CD4-positive, alpha-beta T cell treated with Interleukin-17A for 4 hours (primary cell): ENCODE measurements at places on chromosomes 7 and 10.

DNA sequence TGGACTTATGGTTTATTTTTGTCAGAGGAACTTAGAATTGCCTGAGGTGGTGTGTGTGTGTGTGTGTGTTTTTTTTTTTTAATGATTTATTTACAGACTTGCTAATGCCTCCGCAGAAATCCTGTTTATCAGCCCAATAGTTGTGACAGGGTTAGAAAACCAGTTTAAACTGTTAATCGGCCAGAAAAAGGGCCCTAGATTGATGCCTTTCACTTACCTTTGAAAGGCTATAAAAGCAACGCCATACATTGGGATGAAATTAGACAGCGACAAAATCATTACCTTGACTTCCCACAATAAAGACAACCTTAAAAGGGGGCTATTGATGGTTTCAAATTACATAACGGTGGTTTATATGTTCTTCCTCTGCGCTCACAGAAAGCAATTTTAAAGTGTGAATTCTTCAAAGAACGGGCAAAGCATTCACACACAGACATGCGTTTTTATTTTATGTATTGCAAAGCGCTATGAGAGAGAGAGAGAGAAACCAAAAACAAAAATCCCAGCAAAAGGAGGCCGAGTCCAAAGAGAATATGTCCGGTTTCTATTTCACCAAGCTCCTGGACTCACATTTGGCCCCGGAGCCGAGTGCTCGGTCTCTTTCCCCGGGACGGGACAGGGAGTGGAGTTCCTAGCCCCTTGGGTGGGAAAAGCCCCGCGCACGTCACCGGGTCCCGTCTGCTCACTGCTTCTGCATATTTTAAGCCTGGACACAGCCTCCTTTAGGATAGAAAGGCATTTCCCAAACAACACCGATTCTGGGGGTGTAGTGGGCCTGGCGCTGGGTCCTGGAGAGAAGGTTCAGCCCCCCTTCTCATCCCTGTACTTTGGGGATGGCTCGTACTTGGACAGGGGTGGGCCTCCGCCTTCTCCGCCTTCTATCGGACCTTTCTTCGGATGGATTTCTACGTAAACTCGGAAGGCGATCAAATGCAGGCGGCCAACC, 26.8 kb upstream of the VAX1 start:
- DNase-seq: no peak

GRCh38 chr7:80536426-80536825, 24.6 kb upstream of the GNAT3 start:
- no peak for DNase-seq

- no peak for DNase-seq
These were observed 76.9 kb downstream of the CYP51A1 start for GRCh38 chr7:92057375-92057774.

DNA sequence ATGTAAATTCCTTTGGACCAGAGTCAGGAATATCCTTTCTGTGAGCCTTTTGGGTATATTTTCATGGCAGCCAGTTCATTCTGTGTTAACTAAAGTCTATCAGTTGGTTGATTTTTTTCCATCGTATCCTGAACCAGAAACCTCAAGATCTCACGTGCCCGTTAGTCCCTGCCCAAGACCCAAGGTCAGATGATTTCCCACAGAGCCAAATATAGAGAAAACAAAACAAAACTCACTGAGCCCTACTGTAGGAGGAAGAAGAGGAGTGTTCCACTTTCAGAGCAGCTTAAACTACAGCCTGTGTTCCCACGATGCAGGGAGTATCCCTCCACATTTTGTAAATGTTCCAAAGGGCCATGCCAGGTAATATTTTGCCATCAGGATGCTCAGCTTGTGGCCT, 96.0 kb upstream of the ADO start:
- DNase-seq: no peak

- DNase-seq: no peak
These were observed 6.4 kb downstream of the WEE2 start for GRCh38 chr7:141714571-141714970.

- DNase-seq: no peak
These were observed 101.2 kb upstream of the ZNF746 start for GRCh38 chr7:149598721-149599308.

DNA sequence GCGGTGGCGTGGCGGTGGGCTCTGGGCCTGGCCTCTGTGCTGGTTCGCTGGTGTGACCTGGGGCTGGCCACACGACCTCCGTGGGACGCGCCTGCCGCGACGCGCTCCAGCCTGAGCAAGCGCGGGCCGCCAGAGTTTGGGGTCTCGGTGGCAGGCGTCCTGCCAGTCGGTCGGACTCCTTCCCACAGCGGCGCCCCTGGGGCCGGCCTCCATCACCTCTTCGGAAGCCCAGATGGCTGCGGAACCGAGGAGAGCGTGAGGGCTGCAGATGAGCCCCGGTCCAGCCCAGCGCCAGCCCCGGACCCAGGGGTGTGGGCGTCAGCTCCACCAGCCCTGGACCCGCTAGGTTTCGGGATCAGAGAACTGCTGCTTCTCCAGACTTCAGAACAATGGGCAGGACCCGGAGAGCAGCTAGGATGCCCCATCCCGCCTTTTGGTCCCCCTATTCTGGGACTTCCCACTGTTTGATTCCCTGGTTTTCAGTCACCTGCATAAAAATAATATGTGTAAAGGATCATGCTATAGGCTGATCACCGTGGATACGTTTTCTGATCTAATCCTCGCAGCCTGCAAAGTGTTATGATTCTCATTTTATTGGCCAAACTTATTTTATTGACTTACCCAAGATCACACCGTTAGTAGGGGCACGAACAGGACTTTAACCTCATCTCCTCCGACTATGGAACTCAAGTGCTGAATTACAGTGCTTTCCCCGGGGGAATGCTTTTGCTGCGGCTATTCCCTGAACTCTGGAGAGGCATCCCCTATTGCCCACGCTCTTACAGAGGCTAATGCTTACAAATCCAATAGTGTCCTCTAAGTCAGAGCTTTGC, 2.8 kb downstream of the CYP26C1 start:
- no peak for DNase-seq

- peak; percentile 22 for DNase-seq
These were observed 1.4 kb downstream of the LANCL2 start for GRCh38 chr7:55366461-55367070.

DNA sequence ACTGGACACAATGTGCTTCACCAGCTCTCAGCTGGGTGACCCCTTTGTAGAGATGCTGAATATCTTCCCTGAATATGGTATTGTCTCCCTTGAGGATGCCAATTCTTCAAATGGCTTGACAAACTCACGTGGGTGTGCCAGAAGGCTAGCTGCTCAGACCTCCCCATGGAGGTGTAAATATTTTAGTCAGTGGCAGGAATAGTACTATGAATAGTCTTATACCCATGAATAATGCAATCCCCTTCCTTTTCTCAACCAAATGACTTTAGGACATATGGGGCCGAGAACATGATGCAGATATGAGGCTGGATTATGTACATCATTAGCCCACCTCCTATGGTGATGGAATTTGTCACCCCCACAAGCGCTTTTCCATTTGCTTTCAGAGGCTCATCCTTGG, 401.8 kb downstream of the ADRA2A start:
- no peak for DNase-seq

DNA sequence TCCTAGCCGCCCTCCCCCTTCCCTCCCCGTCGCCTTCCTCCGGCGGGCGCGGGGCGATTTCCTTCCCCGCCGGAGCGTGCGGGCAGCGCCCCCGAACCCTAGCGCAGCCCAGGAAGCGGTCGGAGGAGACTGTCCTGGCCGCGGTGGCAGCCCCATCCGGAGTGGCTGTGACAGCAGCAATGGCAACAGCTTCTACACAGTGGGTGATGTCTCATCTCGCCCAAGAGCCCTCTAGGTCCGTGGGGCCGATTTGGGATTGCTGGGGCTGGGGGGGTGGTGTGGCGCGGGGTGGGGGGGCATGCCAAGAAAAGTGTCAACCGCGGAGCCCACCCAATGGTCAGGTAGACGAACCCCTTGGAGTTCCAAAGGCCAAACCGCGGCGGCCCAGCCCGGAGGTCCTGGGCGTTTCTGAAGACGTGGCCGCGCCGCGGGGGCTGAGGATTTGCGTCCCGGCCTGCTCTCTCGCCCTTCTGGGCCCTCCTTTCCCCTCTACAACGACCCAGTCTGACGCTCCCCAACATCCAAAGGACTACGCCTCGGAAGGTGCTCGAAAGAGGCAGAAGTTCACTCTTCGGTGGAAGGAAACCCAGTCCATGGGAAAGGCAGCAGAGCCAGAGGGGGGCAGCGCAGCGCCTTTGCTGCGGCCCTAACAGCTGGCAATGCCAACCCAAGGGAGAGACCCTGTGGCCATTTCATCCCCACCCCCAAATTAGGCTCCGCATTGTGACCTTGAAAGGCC, 603 bp upstream of the TWIST1 start:
- DNase-seq: no peak

DNA sequence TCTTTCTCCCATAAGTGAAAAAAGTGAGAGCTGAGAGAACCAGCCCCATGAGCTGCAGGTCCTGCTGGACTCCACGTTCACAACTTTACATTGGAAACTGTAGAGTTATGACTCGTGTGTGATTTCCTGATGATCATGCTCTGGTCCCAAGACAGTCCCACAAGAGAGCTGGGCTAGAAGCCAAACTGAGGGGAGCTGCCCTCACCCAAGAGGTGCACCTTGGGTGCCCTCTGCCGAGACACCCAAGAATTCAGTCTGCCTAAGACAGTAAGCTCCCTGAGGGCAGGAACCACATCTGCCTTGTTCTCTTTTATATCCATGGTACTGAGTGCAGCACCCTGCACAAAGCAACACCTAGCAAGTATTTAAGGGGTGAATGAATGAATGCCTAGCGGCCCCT, 112.8 kb upstream of the SFMBT2 start:
- no peak for DNase-seq

GRCh38 chr7:4113271-4113670, 568.8 kb upstream of the FOXK1 start:
- DNase-seq: no peak

- DNase-seq: no peak
These were observed 680.8 kb downstream of the LRMDA start for GRCh38 chr10:76111986-76112825.

- peak; percentile 51 for DNase-seq
These were observed 135.8 kb downstream of the CAMK1D start for GRCh38 chr10:12484941-12485805.

DNA sequence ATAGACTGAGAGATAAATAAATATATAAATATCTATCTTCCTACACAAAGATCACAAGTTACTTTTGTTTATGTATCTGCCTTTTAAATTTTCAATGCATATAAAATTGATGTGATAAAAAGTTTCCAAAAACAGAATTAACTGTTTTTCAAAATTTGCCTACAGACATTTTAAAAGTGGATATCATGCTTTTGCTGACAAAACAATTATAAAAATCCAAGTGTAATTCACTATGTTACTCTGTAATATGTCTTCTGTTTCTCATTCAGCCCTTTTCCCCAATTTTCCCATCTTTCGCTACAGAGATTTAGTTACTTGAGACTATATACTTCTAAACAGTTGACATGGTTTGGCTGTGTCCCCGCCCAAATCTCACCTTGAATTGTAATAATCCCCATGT, 37.7 kb downstream of the SLC25A13 start:
- DNase-seq: no peak

- DNase-seq: no peak
These were observed 1.2 kb upstream of the NAMPT start for GRCh38 chr7:106285855-106286492.

DNA sequence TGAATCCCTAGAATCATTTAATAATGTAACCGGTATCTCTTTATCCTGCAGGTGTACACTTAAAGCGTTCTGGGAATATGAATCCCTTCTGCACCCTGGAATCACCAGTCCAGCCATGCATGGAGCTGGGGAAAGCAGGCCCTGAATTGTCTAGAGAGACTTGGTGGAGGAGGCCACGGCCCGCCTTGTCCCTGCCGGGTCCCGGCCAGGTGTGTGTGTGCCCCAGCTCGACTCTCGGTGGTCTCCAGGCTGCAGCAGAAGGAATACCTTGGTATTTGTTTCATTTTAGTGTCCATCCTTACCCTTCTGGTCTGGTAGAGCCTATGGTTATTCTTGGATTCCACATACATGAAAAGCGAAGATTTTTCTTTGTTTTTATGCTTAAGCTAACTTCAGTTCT, 58.1 kb downstream of the PRPF18 start:
- no peak for DNase-seq

DNA sequence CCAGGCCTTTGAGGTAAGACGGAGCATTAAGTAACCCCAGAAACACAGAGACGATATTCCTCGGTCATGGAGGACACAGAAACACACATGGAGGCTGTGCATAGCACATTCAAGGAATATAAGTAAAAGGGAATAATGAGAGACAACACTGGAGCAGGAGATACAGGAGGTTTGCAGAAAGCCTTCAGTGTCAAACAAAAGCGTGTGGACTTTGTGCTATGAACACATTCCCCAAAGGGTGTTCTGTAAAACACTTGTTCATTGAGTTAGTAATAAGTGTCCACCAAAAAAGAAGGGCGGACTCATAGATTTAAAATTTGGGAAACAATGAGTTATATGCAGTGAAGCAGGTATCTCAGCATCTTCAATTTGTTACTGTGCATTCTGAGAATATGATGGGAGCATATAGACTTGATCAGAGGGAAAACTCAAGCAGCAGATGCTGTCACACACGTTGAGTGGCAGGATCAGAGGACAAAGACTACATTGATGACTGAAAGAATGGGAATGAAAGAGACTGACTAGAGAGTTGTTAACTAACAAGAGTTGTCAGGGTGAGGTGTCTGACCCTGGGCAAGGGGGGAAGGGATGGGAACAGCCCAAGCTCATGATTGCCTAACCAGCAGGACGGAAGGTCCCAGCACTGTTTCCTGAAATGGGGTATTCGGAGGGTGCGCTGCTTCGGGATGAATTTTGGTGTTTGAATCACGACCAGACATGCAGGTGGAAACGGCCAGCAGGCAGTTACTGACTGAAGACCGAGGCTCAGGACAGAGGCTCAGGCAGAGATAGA, 85.2 kb upstream of the VIPR2 start:
- no peak for DNase-seq

DNA sequence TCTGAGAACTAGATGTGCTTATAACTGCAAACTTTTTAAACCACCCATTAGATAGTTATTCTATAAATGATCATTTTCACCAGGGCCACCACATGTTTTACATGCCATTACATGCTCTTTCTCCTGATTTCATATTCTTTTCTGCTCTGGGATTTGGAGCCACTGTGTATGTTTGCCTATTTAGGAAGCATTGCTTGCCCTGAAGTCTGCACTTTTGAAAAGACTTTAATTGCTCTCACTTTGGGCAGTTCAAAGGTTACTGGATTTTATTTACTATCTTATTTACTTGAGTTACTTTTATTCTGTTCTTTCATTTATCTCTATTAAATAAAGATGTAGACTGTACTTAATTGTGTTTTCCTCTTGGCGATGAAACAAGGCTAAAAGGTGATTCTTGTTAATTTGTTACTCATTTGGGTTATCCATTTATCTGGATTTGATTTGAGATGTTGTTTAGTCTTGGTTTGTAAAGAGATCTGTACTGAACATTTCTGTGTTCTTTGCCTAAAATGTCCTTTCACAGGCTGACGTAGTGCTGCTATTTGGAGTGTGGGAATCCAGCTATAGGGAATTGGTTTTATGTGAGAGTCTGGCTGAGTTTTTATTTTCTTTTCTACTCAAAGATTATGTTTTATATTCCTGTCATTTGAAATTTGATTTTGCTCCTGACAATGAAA, 88.8 kb downstream of the SUGCT start:
- no peak for DNase-seq

- DNase-seq: no peak
These were observed 27.5 kb downstream of the DLG5 start for GRCh38 chr10:77899080-77899477.

- no peak for DNase-seq
These were observed 5.1 kb downstream of the PRLHR start for GRCh38 chr10:118590334-118590733.
